NCI-H2081 (cell line): ENCODE measurements at places on chromosomes 2 and 18.

GRCh38 chr2:191907091-191907490 lies 60.2 kb upstream of the CAVIN2 start:
- no peak for DNase-seq

DNA sequence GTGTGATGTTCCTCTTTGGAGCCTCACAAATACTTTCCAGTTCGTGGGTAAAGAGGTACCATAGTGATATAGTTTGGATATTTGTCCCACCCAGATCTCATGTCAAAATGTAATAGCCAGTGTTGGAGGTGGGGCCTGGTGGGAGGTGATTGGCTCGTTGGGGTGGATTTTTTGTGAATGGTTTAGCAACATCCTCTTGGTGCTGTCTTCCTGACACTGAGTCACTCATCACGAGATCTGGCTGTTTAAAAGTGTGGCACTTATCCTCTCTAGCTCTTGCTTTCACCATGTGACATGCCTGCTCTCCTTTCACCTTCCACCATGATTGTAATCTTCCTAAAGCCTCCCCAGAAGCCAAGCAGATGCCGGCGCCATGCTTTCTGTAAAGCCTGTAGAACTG lies 3.0 kb upstream of the CCDC93 start:
- no peak for DNase-seq

GRCh38 chr18:68735483-68736343 lies 20.8 kb upstream of the TMX3 start:
- peak; percentile 34 for DNase-seq

- DNase-seq = no peak
Observed at GRCh38 chr2:48799601-48800000, 44.1 kb upstream of the LHCGR start.

DNA sequence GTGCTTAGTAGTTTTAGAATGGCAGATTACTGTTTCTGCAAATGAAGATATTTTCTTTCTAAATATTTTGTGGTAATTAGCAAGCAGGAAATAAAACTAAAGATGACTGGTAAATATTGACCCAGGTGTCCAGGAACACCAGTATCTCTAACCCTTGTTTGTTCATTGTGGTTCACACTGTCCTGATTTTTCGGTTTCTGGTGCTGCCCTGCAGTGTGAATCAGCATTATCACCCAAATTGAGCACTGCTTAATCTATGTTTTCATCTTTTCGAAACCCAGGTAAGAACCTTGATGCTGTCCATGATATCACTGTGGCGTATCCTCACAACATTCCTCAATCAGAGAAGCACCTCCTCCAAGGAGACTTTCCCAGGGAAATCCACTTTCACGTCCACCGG lies 167.4 kb downstream of the CAPN13 start:
- DNase-seq = peak; percentile 50
